ENCODE measurements at places on chromosomes 6 and 20.

DNA sequence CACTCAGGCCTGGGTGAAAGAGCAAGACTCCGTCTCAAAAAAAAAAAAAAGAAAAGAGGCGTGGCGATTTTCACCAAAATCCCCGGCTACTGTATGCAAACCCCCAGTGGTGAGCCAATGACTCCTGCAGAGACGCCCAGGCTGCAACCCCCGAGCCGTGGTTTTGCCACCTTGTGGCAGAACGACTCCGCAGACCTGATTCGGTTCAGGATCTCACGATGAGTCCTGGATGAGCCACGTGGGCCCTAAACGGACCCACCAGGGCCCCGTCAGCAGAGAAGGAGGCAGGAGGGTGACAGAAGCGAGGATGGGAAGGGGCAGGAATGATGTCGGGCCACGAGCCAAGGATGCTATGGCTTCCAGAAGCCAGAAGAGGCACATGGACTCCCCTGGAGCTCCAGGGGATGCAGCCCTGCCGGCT lies 42.5 kb downstream of the SLC2A4RG start:
- no peak for DNase-seq

- no peak for DNase-seq
Observed at GRCh38 chr20:43220612-43221011, 30.9 kb upstream of the PTPRT start.

- no peak for DNase-seq
Observed at GRCh38 chr6:136117081-136117480, 133.0 kb downstream of the MTFR2 start.

DNA sequence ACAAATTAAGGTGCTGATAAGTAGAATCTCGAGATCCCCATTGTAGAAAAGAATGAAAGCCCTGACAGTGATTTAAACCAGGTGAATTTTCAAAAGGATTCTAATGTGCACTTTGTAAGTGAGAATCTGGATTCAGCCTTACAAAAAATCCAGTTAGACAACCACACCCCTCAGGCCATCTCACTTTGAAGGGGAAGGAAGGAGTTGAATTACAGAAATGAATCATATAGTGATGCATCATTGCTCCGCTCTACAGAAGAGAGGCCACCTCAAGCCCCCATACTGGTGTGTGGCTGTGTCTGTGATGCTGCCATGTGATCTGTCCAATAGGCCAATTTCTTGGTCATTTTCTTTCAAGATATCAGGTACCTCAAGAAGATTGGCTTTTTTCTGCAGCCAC lies 85.5 kb upstream of the NT5E start:
- no peak for DNase-seq

DNA sequence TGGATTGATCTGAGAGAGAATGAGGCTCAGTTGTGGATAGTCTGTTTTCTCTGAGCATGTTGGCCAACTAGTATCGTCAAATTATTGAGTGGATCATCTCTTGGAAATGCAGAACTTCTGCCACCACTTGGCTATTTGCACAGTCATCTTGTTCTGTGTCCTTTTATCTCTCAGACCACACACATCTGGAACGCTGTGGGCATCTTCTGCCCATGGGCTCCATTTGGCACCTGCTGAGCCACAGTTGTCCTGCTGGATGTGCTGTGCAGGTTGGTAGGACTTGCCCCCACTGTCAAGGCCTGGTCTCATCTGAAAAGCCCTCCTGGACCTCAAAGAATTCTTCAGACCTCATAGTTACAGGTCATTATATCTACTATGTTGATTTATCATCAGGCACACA lies 16.7 kb upstream of the C20orf144 start:
- DNase-seq: no peak

- no peak for DNase-seq
Observed at GRCh38 chr6:126531286-126531685, 191.4 kb downstream of the CENPW start.

GRCh38 chr6:10071631-10072220 lies 343.1 kb downstream of the TFAP2A start:
- no peak for DNase-seq

DNA sequence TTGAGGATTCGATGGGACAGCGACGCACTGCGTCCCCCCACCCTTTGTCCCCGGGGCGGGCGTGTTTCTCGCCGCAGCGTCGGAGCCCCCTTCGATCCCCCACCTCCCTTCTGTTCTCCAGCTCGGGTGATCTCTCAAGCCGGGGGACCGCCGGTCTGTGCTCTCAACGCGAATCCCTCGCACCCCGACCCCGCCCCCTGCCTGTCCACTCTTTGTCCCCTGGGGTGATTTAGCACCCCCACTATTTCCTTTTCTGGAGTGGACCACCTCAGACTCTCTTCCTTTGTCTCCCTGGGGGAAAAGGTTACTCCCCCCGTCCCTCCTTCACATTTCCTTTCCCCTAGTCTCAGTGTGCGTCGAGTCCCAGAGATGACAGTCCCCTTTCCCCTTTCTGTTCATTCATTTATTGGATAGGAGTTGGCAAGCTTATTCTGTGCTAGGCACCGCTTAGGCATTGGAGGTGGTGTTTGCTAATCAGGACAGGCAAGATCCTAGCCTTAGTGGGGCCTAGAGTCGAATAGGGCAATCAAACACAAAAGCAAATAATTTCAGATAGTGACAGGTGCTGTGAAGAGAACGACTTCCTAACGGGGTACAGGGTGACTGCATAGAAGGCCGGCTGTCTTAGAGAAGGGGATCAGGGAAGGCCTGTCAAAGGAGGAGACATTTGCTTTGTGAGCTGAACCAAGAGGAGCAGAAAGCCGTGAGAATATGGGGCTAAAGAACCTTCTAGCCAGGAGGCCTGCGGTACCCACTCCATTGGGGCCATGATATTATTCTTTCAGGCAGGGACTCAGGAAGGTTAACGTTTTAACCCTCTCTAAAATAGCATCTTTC lies 741 bp downstream of the PTPN1 start:
- DNase-seq: no peak

DNA sequence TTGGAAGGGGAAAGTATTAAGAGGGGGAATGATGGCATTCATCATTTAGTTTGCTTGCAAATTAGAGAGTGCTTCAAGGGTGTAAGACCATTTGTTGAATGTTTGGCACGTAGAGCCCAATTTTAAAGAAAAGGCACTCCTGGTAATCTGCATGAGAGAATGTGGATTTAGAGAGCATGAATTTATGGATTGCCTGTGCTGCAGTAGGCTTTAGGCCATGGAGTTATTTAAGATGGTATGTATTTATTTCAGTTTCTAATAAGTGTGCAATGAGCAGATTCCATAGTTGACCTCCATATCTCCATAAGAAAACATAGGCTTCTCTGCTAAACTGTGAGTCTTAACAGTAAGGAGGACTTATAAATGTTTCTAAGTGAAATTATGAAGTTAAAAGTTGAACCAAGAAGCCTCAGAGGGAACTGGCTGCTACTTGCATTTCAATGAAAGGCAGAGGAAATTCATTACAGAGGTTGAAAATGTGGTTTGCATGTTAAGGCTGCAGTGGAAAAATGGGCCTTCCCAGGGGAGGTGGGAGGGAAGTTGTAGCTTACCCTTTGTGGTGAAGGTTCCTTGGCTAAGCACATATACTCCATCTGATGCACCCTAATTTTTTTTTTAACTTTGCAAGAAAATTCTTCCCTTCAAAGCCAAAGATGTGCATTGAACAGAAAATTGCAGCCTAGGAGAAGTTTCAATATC lies 134.2 kb downstream of the CARMIL1 start:
- peak; percentile 16 for DNase-seq

- DNase-seq: no peak
Observed at GRCh38 chr6:14501914-14502313, 384.3 kb downstream of the CD83 start.

- DNase-seq: no peak
Observed at GRCh38 chr20:6277661-6278240, 154.9 kb upstream of the FERMT1 start.

DNA sequence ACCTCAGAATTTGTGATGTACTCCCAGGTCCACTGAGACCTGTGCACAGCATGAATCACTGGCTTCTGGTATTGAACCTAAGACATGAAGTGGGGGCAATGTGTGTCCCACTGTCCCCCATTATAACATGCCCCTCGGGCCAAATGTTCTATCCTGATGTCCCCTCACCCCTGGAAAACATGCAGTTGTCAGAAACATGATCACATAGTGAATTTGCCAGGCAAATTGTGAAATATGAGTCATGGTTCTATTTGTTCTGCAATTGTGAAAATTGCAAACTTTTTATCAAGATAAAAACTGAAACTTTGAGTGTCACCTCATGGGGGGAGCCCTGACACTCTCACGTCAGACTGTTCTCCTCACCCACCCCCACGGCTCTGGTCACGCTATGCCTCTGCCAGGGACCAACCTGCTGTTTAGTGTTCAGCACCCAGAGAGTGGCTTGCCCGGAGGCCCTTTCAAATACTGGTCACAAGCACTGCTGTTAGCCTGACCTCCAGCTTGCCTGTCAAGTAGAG lies 305.3 kb downstream of the CLIC5 start:
- peak; percentile 8 for DNase-seq

GRCh38 chr20:9458138-9458796 lies 56.1 kb upstream of the LAMP5 start:
- DNase-seq: no peak

- DNase-seq: peak; percentile 56
Observed at GRCh38 chr6:53651205-53651763, 14.3 kb downstream of the KLHL31 start.

DNA sequence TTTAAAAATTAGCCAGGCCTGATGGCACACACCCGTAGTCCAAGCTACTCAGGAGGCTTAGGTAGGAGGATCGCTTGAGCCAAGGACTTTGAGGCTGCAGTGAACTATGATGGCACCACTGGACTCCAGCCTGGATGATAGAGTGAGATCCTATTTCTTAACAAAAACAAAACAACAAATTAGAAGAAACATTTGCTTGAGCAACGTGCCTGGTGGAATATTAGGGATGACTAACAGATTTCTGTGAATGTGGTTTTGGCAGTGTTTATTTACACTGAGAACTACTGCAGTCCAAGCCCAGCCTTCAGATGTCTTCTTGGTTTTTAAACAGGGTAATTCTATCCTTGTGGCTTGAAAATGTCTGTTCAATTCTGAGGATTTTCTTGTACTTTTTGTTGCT lies 9.2 kb downstream of the PPP1R3G start:
- DNase-seq: peak; percentile 86

GRCh38 chr6:151390851-151391470 lies 398 bp downstream of the ZBTB2 start:
- DNase-seq: no peak

GRCh38 chr20:49496553-49497397 lies 14.3 kb upstream of the KCNB1 start:
- DNase-seq: no peak

Measured in AG09319 (cell line).